ENCODE measurements at places on chromosomes 16 and 17.

DNA sequence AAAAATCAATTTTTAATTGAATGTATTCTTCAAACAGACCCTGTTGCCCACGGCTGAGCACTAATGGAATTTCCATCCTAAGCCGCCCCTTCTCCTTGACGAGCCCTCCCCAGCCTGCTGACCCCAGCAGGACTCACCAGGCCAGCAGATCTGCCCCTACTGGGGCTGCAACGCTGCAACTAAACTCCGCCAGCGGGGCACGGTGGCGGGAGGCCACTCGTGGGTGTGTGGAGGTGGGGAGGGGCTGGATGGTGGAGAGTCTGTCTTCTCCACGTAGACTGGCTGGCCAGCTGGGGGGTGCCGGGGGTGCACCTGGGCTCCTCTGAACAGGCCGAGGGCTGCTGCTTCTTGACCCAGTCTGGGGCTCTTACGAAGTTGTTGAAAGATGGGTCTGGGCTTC, 67.8 kb downstream of the ENGASE start:
- no peak for DNase-seq

GRCh38 chr17:71232801-71233559, 887.8 kb upstream of the SOX9 start:
- DNase-seq = no peak

- DNase-seq = no peak
Measured at GRCh38 chr16:53212893-53213223, 158.1 kb downstream of the CHD9 start.

DNA sequence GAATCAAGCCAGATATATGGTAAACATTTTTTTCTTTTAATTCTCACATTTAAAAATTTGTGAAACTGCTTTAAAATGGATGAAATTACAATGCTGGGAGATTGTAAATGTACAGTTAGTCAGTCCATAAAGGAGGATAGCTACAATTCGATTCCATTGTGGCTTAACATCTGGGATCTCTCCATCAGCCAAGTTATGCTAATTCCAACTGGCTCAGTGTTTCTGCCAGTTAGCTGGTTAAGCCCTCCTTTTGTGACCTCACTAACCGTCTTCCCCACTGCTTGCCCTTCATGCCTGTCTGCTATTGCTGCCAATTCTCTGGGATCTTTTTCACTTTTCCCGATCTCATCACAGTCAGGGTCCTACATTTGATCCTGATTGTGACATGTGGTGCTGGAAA, 1347.6 kb downstream of the CDH11 start:
- DNase-seq = no peak

DNA sequence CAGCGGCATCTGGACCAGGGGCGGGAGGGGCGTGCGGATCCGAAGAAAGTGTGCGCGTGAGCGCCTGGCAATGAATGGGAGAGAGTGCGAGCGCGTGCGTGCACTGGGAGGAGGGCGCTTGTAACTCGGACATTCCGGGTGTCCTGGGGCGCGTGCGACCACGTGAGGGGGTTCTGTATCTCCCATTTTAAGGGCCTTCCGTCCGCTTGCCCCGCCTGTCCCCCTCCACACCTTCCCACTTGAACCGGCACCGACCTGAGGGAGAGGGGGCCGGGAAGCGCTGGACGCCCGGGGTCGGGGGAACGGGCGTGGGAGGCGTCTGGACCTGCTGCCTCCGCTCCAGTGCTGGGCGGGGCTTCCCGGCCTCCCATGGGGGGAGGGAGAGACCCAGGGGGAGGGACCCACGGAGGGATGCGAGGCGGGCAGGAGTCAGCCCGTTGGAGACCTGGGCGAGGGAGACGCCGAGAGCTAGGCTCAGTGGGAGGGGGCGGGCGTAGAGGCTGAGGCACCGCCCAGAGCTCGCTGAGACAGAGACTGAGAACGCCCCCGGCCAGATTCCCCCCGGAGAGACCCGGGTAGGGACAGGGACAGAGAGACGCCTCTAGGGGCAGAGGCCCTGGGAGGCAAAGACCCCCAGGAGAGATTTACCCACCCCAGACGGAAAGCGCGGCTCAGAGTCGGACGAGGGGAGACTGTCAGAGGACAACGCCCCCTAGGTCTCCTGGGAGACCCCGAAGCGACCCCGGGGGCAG, at the start of gene KREMEN2:
KREMEN2 (plus strand) TSS at position 553 of the 752 bp plus-strand sequence. CDS start 246 bp downstream, outside the sequence.
- DNase-seq = no peak

GRCh38 chr17:79201119-79201518, 126.5 kb downstream of the ENGASE start:
- no peak for DNase-seq

DNA sequence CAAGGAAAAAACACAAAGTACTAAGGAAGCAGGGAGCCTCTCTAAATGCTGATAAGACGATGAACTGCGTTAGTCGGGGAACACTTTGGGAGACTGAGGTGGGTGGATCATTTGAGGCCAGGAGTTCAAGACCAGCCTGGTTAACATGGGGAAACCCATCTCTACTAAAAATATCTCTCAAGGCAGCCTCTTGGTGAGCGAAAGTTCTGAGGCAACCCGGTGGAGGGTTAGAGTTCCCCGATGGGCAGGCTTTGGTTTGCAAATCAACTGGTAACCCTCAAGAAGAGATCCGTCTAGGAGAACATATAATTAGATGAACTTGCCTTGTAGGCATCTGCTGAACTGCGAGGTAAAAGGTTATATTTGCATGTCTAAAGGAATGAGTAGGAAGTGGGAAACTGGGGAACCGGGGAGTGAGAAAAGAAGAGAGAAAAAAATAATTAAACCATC, 44.6 kb downstream of the WSB1 start:
- no peak for DNase-seq

- peak; percentile 97 for DNase-seq
Measured at GRCh38 chr16:28211758-28212531, at the start of gene XPO6. TSS of gene XPO6 (minus strand) at chr16:28211965. CDS start at chr16:28211368, 597 bp downstream.

DNA sequence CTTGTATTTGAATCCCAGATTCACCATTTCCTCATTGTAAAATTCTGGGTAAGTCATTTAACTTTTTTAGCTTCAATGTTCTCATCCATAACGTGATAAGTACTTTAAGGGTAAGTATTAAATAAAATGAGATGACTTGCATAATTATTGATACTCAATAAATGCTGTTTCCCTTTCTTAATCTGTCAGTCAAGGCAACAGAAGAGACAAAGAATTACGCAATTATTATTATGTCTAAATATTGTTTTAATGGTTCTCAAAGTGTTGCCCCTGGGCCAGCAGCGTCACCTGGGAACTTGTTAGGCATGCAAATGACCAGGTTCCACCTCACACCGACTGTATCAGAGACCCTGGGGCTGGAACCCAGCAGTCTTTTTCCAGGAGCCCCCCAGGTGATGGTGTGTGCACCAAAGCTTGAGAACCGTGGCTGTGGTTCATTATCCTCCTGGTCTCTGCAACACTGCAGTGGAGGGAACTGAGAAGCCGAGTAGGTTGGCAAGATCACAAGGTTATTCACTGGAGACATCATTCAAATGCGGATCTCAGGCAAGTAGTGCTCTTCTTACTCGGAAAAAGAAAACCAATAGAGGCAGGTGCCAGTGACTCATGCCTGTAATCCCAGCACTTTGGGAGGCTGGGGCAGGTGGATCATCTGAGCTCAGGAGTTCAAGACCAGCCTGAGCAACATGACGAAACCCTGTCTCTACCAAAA, 43.5 kb downstream of the LYRM9 start:
- DNase-seq = no peak

DNA sequence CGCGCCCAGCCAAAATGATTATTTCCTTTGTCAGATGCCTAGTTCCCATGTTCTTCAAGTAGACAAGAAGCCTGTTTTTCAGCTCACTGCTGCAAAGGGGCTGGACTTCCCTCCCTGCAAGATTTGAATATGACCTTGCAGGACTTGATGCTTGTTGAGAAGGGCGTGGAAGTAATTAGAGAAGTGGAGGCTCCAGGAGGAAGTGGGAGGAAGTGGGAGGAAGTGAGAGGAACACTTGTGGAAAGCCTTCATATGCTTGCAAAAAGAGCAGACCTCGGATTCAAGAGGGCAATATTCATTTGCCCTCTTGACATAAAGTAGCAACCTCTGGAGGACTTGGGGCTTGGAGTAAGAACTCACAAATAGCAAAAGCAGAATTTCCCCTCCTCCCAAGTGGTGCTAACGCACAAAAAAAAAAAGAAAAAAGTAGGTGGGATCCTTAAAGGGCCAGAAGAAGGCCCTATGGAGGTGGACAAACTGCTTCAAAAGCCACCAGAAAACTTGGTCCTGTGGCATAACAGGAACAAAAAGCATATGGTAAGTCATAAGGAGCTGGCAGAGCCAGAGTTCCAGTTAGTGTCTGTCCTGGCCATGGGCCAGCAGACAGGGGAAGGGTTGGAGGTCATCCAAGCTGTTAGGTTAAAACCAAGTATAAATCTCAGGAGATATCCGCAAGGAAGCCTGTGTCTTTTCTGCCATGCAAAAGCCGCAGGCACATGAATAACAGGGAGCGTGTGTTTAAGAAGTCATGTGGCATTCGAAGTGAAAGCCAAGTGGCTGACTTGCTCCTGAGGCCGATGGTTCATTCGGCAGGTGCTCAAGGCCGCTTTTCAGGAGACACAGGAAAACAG, 20.6 kb upstream of the PRKAR1A start:
- no peak for DNase-seq

DNA sequence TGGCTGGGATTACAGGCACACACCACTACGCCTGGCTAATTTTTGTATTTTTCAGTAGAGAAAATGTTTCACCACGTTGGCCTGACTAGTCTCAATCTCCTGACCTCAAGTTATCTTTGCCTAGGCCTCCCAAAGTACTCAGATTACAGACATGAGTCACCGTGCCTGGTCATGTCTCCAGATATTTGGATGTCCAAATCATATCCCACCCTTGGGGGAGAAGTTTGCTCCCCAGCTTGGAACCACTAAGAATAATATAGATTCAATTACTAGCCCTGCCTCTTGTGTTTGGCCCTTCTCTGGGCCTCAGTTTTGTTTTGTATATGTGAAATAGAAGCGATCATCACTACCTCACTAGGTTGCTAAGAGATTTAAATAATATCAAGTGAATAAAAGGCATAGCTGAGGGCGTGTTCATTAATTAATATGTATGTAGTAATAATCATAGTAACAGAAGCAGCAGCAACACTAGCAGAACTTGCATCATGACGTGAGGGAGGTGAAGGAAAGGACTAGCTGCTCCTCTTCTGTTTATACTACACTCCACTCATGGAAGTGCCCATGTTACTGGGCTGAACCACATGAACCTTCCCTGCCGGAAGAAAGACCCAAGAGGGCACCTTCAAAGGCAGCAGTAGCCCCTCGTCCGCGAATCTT, 253.6 kb upstream of the XYLT1 start:
- DNase-seq = no peak

DNA sequence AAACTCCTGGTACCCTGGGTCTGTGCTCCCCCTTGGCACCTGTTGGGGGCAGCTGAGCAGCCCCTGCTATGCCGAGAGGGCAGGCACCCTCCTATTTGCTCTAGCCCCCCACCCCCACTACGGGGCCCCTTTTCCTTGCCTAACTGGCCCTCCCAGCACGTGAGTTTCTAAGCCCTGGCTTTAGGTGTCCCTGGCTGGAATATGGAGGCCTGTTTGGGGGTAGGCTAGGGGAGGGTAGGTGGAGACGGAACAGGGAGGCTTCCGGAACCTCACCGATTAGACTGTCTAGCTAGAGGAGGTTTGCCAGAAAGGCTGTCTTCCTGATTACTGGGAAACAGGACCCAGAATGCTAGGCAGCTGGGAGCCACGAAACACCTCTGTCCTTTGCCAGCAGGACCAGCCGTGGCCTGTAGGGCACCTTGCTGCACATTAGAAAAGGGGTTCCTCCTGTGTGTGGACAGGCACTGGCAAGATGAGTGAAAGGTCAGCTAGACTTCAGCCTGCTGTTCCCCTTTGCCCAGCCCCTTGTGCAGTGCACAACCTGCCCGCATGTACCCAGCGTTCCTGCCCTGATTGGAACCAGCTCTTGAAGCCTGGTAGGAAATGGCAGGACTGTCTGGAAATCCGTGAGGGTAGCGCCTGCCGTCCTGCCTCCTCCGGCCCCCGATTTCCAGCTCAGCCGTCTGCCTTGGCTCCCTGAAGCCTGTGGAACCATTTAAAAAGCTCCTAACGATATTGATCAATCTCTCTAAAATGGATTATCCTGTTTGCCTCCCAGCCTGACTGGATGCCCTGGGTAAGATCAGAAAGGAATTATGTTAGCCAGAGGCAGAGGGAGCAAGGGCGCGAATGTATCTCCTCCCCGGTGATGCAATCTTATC, 83.4 kb upstream of the GSE1 start:
- no peak for DNase-seq

GRCh38 chr16:58128181-58128631, 975 bp downstream of the CFAP20 start:
- no peak for DNase-seq

GRCh38 chr17:78002166-78002565, 43.7 kb downstream of the TNRC6C start:
- no peak for DNase-seq

DNA sequence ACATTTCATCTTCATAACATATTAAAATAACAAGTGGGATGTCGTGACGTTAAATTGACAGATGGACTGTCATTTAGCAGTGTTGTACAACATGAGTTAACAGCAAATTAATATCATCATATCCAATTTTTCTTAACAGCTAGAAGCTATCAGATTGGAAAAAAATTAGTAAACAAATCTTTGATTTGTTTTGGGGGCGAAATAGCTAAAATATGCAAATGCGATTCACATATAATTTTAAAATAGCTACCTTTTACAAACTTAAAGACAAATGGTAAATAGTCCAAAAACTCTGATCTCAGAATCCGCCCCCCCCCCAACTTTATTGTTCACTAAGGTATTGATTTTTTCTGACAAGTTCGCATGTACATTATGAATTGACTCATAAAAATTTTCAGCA, 20.3 kb upstream of the NACA2 start:
- no peak for DNase-seq

- no peak for DNase-seq
Measured at GRCh38 chr17:82103553-82104451, 5.8 kb upstream of the FASN start.

DNA sequence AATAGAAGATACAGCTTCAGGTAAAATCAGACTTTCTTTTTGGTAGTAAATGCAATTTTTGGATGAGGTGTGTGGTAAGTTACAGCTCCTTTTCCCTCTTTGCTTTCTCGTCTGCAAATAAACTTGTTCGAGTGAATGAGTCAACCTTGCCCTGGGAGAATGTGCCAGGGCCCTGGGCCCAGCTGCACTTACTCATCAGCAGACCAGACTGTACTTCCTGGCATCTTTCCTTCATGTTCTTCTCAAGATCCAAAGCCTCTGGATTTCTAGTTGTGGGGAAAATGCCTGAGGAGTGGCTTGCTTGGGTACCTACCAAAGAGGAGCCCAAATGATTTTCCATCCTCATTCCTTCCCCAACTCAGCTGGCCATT, 5.4 kb upstream of the G6PC1 start:
- DNase-seq = no peak

DNA sequence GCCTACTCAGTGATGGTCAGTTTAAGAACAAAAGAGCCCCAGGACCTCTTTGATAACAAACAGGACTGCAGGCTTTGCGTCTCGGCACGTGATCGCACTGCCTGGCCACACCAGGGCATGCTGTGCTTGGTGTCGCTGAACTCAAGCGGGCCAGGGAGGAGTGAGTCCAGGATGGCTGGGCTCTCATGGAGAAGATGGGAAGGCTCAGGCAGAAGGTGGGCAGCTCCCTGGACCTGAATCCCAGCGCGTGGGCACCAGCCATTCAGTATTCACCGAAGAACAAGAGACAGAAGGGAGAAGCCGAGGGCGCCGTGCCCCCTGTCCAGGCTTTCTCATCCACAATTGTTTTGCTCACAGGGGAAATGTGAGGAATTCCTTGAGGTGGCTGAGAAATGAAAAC, 11.9 kb downstream of the KATNB1 start:
- DNase-seq = no peak
